ENCODE measurements at places on chromosomes 1 and 21. TPM values are rescaled to one million over a fixed set of nuclear protein-coding genes. Genes with fewer than 3 reads are reported as not detected.

The ESPN gene
- 0.80 TPM for total RNA-seq

The SPATA1 gene
- total RNA-seq: 0.71 TPM

The SPRR1B gene
- not detected for total RNA-seq

The FCRL5 gene
- total RNA-seq: 0.13 TPM

The COL11A1 gene
- total RNA-seq: 0.22 TPM

The PLA2G2C gene
- 0.74 TPM for total RNA-seq

The NBPF4 gene
- total RNA-seq: not detected

The PLA2G2D gene
- total RNA-seq: not detected

The ALPL gene
- 129 TPM for total RNA-seq

The SDC3 gene
- 53.4 TPM for total RNA-seq

The S100A7A gene
- not detected for total RNA-seq

The HYI gene
- 36.9 TPM for total RNA-seq

The FHAD1 gene
- 0.55 TPM for total RNA-seq

The NMNAT2 gene
- 20.5 TPM for total RNA-seq

The DNALI1 gene
- 3.1 TPM for total RNA-seq

The S100A14 gene
- 0.35 TPM for total RNA-seq

- DNase-seq: no peak
These were observed 46.6 kb downstream of the PLD5 start for GRCh38 chr1:242477944-242478343.

DNA sequence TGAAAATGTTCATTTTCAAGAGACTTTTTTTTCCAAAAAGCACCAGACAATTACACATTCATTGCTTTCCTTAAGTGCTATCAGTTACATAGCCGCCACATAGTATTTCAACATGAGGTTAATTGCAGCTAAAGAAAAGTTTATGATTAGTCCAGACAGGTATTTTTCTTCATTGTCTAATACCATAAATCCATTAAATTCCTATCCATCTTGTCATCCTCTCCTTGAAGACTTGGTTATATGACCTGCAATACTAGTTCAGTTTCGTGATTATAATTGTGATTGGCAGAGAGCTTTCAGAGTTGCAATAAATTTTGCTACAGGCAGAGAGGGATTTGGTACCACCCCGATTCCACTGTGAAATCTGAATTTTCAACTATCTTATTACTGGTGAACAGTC, 437.7 kb downstream of the GPATCH2 start:
- DNase-seq: no peak

GRCh38 chr1:208537198-208537597, 293.0 kb upstream of the PLXNA2 start:
- DNase-seq: no peak

DNA sequence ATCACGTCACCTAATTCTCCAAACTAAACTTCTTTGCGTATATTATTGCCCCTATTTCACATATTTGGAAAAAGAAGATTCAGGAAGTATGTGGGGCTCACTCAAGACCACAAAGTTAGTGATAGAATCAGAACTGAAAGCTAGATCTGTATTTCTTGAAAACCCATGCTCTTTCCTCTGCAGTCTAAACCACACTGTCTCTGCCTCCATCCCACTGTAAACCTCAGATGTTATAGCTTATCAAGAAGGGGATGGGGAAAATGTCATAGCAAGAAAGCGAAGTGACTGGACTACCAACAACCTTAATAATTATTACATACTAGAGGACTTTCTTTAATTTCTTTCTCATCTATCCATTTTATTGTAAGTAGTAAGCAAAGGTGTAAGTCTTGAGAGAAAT, 257.7 kb upstream of the SGIP1 start:
- no peak for DNase-seq

DNA sequence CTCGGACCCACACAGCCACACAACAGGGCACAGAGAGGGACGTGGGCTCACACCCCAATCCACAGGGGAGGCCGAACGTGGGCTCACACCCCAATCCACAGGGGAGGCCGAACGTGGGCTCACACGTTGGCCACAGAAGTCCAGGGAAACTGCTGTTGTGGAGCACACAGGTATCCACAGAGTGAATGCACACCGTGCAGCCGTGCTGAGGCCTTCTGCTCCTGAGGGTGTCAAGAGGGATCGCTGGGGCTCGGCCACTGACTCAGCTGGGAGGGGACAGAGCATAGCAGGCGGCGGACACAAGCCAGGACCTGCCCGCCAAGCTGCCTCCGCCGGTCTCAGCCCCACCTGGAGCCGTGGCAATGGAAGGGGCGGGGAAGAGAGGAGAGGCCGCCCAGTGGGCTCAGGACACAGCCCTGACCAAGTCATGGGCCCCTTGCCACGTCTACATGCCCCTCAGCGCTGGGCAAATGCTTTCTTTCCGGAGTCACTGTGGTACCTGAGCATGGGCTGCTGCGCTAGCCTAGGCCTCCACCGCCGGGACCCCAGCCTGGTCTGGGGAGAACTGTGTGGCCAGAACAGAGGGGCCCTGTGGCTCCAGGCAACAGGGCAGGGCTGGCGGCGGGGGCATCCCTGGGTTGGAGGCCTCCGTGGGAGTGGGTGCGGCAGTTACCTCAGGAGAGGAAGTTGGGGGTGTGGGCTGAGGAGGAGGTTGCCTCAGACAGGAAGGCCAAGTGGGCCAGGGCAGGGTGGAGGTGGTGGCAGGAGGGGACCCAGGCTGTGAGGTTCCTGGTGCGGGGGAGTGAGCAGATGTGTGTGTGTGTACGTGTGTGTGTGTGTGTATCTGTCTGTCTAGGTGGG, 1.2 kb downstream of the SYTL1 start:
- no peak for DNase-seq

GRCh38 chr1:60916199-60916598, 166.2 kb upstream of the NFIA start:
- no peak for DNase-seq

DNA sequence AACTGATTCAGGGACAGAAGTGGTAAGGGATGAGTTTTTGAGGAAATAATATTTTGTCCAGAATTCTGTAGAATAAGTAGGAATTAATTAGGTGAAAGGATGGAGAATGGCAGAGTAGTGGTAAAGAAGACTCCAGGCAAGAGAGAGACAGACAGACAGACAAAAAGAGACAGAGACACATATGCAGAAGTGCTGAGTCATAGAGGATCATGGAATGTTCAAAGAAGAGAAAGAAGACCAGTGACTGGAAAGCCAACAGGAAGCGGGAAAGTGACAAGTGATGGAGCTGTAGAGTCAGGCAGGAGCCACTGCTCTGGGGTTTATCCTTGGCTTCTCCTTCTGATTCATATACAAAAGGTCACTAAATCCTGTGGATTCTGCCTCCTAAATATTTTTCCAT, 85.9 kb downstream of the UROD start:
- no peak for DNase-seq

- no peak for DNase-seq
These were observed 77.6 kb downstream of the DDR2 start for GRCh38 chr1:162709870-162710269.

DNA sequence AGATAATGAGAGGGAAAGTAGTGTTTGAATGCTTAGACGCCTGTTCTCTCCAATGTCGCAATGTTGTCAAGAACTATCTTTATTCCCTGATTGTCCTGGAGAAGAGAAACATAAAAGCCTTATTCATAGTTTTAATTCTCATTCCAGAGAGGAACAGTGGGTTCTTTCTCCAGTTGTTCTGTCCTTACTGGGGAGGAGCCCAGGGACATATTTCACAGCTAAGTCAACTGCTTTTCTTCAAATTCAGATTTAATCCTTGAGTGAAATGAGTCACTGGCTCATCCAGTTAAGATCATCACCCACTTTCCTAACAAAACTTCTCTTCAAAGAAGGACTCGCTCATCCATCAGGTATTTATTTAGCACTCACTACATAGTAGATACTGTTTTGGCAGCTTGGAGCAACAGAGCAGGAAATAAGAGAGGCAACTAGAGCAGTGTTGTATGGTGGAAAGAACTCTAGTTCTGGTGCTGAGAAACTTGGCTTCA, 365.7 kb upstream of the USP24 start:
- DNase-seq: no peak

- no peak for DNase-seq
These were observed 23.9 kb upstream of the RUNX1 start for GRCh38 chr21:35072960-35073359.

DNA sequence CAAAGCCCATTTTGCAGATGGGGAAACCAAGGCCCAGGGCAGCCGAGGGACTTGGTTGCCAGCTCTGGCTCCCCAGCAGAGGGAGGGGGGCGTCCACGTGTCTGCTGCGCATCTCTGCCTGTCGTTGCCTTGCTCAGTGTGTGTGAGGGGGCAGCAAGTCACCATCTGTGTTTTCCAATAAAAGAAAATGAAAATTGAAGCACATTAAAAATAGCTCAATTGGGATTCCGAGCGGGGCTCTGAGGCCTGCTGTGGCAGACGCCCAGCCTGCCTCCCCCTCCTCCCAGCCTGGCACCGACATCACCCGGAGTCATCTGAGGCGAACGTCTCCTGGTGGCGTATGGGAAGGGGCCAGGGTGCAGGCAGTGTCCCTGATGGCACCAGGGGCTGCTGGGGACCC, 51.2 kb downstream of the EPHB2 start:
- no peak for DNase-seq

DNA sequence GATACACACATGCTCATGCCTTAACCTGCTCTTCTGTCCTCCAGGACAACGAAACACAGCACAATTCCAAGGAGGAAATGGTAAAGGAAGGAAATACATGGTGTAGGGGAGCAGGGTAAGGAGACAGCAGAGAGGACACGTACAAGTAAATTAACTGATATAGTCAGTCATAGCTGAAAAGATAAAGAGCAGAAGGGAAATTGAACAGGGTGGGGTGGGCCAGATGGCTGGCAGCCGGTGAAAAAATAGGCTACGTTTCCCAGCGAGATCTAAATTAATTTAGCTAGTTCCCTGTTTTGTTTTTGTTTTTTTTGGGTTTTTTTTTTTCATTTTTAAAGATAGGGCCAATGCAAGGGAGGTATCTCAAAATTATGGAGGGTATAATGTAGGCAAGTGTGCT, 109.2 kb downstream of the FAM78B start:
- DNase-seq: no peak

GRCh38 chr1:48916130-48917069, 139.7 kb upstream of the BEND5 start:
- no peak for DNase-seq

DNA sequence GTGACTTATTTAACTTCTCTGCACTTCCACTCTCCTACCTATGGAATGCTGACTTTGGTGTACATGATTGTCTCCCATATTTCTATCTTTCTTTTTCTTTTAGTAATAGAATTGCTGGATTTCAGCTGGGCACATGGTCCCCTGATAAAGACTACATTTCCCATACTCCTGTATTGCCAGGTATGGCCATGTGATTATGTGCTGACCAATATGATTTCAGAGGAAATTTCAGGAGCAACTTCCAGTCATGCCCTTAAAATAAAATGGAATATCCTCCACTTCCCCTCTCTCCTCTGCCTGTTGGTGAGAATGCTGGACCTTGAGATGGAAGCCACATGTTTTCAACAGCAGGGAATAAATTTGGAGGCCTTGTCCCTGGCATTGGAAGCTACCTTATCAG, 130.7 kb upstream of the IGSF21 start:
- no peak for DNase-seq

GRCh38 chr1:70319750-70320149, 34.8 kb downstream of the ANKRD13C start:
- DNase-seq: no peak

DNA sequence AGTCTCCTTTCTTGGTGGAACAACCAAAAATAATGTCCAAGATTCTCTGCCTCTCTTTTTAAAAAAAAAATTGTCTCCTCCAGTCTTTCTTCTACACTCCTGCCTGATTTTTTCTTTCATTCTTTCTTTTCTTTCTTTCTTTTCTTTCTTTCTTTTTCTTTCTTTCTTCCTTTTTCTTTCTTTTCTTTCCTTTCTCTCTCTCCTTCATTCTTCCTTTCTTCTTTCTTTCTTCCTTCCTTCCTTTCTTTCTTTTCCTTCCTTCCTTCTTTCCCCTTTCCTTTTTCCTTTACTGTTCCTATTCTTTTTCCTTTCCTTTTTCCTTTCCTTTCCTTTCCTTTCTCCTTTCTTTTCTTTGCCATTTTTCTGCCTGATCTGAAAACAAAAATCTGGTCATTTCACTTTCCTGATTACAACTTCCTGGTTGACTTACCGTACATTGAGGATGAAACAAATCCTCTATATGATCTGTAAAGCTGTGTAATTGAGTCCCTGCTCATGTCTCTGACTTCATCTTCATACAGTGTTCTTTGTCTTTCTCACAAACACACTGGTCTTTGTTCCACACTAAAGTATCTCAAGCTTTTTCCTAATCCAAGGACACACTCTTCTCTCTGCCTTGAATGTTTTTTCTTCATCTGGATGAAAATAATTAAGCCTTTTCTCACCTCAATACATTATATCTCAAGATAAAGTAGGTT, 6.1 kb upstream of the KRTAP23-1 start:
- no peak for DNase-seq

DNA sequence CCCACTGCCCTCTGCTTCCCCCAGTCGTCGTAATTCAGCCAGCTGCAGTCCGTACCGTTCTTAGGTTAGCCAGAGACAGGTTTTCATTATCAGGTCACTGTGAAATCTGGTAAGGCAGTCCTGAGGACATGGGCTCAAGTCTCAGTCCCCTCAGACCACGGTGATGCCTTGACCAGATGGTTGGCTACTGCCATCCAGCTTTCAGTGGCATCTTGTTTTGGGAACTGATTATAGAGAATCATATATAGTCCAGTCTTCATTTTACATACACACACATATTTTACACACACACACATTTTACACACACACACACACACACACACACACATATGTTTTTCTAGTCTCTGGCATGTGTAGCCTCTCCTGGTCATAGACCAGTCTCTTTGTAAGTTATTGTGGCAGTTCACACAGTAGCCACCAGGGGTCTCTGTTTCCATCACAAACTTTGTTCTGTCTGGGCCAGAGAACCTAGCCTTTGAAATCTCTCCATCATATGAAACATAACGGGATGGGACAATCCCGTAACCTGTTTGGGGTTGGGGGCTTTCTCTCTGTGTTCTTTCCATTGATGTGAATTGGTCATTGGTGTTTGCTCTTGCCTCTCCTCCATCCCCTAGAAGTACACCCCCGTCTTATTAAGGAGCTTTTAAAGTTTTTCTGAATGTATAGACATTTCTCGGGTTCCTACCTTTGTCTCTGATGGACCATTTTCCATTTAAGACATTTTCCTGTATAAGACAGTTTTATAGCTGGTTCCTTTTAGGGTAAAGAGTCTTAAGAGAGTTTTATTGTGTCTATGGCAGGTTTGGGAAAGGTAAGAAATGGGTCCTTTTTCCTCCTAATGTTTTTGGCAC, 8.4 kb upstream of the IKBKE start:
- DNase-seq: no peak

GRCh38 chr1:1200876-1201810, 5.2 kb downstream of the TNFRSF18 start:
- DNase-seq: no peak

DNA sequence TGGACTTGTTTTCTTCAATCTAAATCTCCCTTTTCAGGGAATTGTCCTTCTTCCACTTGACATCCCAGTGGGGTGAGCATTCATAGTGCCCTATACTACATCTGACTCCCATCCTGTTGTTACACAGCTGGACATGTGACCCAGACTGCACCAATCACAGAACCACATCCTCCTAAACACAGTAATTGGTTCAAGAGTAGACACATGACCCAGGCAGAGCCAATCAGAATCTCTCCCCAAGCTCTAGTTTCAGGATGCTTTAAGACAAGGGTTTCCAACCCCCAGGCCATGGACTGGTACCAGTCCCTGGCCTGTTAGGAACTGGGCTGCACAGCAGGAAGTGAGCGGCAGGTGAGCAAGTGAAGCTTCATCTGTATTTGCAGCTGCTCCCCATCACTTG, 5.6 kb upstream of the DDOST start:
- DNase-seq: no peak
